ENCODE measurements at places on chromosomes 2 and 18. TPM values are rescaled to one million over a fixed set of nuclear protein-coding genes. Genes with fewer than 3 reads are reported as not detected.

YIPF4 gene
- total RNA-seq: 21.9 TPM

EML6 gene
- total RNA-seq: 0.53 TPM

DNA sequence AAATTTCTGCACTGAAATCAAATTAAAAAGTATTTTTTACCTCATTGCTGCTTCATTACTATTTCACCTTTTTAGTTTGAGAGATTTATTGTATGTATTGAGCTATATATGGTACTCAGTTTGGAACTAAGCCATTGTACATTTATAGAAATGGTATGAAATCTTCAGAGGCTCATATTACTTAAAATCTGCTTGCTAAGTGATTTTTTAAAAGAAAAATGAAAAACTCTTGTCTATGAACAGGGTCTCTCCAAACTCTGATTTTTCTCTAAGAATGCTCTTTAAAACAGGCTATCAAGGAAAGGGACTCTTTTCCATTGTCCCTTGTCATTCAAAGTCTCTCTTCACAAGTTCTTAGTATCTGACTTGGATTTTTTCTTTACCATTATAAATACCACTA lies 31.8 kb downstream of the C1D start:
- DNase-seq: no peak

DYSF gene
- under 0.01 TPM for total RNA-seq

DNA sequence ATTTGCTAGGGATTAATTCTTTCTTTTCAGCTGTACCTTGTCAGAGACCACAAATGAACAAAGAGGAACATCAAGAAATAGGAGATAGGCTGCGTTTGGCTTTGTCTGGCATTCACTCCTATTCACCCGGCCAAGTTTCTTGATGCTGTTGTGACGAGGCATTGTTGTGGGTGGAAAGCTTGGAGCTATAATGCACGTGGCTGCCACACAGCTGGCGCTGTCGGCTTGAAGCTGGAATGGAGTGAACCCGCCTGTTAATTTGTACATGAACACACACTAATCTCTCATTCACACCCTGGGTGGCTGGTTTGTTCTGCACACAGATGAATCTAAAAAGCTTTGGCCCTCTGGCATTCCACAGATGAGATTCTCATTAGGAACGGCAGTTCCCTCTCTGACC lies 274.9 kb upstream of the GYPC start:
- no peak for DNase-seq

- DNase-seq: no peak
These were observed 215.7 kb upstream of the PARD3B start for GRCh38 chr2:204329532-204329931.

DNA sequence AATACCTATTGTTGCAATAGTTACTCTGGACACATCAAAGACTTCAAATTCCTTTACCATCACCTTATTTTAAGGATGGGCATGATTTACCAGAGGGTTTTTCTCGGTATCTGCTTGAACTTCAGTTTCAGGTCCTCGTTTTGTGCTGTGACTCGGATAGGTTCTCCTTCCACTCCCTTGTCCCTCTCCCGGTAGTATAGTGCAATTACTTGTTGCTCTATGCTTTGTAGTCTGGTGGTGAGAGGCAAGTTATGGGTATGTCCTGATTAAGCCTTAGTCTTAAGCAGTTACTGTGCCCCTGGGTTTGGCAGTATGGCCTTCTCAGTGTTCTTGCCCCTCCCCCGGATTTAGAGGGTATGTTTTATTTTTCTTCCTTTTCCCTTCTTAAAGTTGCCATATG lies 96.6 kb downstream of the RHBDD1 start:
- no peak for DNase-seq

DNA sequence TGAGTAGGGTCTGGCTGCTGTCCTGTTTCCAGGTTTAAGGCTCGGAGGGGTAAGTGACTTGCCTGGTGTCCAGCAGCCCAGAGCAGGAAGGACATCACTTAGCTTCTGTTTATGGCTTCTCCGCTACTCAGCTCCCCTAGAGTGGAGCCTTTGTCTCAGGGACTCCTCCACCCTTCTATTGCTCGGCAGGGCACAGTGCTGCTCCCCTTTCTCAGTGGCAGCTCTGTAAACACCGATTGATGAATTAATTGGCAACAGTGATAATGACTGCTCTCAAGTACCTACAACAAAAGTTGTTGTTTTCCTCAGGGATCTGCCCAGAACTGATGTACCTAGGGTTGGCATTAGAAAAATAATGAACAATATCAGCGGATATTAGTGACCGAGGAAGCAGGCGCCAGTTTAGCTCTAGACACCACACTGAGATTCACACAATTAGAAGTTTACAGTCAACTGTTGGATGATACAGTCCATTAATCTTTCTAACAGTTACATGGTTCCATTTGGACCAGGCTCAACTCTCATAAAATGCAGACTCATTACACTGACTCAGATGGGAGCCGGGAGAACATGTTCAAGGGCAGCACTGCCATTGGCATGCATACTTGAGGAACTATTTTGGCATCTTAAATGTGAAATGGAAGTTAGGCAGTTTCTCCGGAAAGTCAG lies 265.7 kb downstream of the MTX2 start:
- peak; percentile 30 for DNase-seq

LAMA1 gene
- 1.8 TPM for total RNA-seq

FSHR gene
- not detected for total RNA-seq

DNA sequence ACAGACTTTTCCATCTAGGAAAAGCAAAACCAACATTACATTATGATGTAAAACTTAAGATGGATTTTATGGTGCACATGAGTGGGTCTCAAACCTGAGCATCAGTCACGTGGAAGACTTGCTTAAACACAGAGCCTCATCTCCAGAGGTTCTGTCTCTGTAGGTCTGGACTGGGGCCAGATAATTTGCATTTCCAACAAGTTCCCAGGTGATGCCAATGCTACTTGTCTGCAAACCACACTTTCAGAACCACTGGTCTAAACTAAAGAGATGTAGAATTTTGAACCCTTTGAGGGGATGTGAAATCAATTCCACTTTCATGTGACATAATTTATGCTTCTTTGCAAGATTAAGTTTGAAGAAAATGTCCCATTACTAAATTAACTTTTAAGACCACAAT lies 522.8 kb downstream of the MBD2 start:
- no peak for DNase-seq
